ENCODE measurements at places on chromosomes 2 and 18.

DNA sequence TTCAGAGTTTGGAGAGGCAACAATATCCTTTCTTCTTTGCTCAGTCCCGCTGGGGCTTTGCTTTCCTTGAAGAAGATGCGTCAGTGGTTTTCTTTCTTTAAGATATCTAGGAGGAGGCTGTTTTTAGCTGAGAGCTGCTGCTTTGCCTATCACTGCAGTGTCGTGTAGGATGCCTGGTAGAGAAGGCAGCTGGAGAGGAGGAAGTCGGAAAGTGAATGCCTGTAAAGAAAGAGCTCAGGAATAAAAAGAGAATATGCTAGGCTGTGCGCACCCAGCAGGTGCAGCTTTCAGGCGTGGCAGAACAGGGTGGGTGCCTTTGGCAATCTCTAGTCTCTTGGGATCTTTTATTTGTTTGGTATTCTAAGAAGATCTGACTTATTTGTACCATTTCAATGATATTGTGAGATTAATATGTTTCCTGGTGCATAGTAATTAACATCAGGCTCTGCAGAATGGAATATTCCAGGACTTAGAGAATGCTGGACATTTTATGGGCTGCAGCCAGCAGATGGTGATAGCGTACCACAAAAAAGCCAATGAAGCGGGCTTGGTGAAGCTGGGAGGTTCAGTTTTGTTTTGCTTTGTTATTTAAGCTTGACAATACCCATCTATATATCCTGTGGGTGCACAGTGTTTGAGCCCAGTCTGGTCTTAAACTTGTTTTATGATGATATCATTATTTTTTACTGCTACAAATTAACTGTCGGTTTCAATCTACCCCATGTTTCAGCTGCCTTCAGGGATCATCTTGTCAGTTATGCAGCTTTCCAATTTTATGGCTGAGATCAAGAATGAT lies 34.9 kb downstream of the CAVIN2 start:
- DNase-seq, result peak; percentile 71

GRCh38 chr18:8814206-8814605 lies 108.8 kb downstream of the MTCL1 start:
- DNase-seq, result no peak

- no peak for DNase-seq
Measured at GRCh38 chr2:101882769-101883307, 108.9 kb upstream of the IL1R2 start.

DNA sequence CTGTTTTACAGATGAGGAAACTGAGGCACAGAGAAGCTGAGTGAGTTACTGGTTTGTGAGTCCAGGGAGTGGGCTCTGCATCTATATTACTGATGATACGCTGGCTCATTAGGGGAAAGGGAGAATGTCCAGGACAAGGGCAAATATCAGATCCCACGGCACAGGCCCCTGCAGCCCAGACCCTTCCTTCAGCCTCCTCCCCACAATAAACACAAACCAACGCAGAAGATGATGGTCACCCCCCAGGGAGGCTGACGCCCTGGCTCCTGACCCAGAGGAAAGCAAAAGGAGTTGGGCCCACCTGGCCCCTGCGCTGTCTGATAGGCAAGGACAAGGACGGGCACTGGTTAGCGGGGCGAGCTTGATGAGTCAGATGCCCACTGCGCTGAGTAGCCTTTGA lies 47.7 kb upstream of the ZBTB7C start:
- no peak for DNase-seq

- DNase-seq, result no peak
Measured at GRCh38 chr2:10499275-10499907, 51.3 kb upstream of the ODC1 start.

GRCh38 chr18:30870466-30870865 lies 172.1 kb downstream of the DSC3 start:
- DNase-seq, result no peak

DNA sequence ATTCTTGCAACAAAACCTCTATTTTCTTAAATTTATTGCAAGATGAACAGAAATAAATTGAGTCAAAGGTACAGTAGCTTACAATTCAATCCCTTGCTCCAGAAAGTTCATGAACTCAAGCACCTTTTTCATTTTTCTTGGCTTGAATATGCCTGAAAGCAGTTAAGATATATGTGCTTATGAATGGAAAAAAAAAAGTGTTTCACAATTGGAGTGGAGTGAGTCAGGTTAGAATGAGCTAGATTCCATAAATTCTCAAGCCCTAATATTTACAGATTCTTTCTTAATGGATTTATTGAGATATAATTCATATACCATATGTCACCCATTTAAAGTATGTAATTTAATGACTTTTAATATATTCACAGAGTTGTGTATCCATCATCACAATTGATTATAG lies 39.6 kb upstream of the NEMP2 start:
- DNase-seq, result no peak

GRCh38 chr18:2425426-2426317 lies 145.6 kb downstream of the METTL4 start:
- DNase-seq, result no peak

- DNase-seq, result no peak
Measured at GRCh38 chr18:80106482-80107051, 2.5 kb upstream of the ADNP2 start.

GRCh38 chr2:22449696-22450095 lies 935.3 kb upstream of the KLHL29 start:
- DNase-seq, result no peak

DNA sequence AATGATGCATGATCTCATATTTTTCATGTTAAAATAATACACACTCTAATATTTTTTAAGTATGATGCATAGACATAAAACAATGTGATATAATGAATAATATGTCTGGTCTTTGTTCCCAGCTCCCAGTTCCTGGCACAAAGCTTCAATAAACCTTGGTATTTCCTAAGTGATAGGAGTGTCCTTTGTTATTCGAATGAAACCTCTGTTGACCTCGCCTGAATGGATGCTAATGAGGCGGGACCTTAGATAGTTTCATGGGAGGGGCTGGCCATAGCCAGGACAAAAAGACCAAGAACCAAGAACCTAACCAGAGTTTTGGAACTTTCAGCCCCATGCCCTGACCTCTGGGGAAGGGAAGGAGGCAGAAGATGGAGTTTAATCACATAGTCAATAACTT lies 257.7 kb upstream of the COPS8 start:
- no peak for DNase-seq

DNA sequence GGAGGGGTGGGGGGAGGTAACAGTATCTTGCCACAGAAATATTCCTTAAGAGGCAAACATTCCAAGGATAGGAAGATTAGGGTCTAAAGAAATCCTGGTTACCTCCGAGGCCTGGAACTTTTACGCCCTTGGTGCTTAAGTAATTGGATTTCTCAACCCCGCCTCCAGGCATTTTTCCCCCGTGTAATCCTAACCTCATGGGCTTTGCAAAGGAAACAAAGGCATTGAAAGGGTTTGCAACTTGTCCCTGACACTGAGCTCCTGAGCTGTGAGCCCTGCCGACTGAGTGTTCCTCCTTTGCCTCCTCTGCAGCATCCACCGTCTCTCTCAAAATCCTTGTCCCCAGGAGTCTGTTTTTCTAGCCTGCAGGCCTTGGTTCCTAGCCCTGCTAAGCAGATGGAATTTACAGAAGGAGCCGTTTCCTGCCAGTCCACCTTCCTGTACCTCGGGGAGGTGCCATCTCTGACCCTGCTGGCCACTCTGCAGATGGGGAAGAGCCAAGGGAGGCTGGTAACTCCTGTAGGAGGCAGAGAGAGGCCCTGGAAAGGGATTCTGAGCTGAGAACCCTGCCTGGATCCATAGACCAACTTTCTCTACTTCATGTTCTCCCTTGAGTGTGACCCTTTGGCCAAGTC lies 24.2 kb downstream of the TET3 start:
- no peak for DNase-seq

- peak; percentile 7 for DNase-seq
Measured at GRCh38 chr2:155708071-155708470, 624.5 kb downstream of the NR4A2 start.

DNA sequence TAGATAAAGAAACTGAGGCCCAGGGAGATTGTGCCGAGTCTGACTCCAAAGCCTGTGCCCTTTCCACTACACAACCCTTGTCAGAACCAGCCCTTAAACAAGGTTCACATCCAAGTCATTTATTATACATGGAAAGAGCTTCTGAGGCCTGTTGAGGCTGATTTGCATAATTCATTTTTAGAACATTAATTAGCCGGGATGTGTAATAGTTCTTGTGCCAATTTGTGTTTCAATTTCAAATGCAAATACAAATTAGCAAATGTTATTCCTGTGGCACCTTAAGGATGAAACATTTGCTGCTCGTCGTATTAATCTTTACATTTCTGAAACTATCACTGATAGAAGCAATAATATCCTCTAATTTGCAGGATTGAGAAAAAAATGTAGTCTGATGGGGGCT lies 174.9 kb downstream of the MYCN start:
- DNase-seq, result no peak

DNA sequence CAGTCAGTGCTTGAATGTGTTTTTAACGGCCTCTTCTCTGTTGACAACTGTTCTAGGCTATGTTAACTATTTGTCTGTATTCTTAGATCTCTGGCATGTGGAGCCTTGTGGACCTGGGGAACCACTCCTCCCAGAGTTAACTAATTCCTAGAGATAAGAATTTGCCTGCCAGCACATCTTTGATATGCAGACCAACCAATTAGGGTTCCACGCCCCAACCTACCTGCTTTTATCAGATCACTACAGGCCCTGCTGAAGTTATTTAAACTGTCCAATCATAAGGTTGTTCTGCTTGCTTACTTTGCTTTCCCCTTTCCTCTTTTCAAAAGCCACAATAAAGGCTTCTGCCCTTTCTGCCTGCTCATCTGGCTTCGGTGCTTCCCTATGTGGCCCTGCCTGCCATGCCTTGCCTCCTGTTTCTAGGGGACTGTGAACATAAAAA lies 8.5 kb upstream of the CYBRD1 start:
- DNase-seq, result no peak

DNA sequence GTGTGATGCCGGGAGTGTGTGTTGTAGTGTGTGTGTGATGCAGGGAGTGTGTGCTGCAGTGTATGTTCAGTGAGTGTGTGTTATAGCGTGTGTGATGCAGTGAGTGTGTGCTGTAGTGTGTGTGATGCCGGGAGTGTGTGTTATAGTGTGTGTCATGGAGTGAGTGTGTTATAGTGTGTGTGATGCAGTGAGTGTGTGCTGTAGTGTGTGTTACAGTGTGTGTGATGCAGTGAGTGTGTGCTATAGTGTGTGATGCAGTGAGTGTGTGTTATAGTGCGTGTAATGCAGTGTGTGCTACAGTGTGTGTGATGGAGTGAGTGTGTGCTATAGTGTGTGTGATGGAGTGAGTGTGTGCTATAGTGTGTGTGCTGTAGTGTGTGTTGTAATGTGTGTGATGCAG lies 182.1 kb upstream of the SOX11 start:
- DNase-seq, result no peak

DNA sequence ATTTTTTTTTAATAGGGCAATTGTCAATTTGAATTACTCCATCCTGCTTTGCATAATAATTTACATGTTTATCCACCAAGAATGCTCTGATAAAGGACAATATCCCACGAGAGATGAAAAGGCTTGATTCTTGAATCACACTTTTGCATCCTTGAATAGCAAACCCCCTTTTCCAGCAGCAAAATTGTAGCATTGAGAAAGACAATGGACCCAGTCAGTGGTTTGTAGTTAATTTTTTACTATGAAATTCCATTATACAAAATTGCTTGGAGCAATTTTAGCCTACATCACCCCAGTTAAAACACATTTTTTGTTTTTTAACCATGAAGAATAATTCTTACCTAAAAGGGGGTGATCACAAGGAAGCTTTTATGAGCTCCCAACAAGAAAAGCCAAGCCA lies 255.1 kb downstream of the RND3 start:
- no peak for DNase-seq

GRCh38 chr2:120733238-120733932 lies 2.3 kb upstream of the GLI2 start:
- DNase-seq, result no peak

GRCh38 chr2:190582736-190583506 lies 48.4 kb upstream of the NEMP2 start:
- no peak for DNase-seq

DNA sequence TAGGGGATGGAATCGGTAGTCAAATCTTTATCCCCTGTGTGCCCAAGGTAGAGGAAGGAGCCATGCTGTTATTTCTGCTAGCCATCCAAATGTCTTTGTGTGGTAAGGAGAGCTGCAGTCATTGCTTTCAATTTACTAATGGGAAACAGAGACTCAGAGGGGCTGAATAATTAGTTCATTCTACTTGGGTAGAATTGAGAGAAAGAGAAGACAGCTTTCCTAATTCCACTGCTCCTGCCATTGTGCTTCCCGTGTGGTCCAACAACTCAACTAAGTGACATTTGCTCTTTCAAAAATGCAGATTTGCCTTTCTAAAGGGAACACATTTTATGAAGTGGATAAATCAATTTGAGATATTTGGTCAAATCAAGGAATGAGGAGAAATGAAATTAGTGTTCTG lies 136.1 kb downstream of the AQP4 start:
- DNase-seq, result no peak
